ENCODE measurements at places on chromosomes 2 and 18.

DNA sequence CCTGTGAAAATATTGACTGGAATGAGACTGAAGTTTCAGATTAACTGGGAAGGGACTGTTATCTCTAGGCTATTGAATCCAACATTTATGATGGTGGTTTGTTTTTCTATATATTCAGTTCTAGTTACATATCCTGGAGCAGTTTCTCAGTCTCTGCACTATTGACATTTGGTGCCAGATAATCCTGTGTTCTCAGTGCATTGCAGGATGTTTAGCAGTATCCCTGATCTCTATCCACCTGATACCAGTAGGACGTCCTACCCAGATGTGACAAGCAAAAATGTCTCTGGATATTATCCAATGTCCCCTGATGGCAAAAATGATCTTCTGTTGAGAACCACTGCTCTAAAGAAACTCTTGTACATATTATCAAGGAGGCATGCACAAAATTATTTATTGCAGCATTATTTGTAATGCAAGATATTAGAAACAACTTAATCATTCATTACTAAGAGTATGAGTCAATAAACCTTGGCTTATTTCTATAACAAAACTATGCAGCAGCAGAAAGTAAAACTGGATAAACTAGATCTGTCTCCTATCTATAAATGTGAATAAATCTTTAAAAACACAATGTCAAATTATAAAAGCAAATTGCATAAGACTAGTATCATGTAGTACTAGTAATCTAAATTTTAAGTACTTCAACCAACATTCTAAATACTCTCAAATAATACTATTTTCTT lies 369.3 kb upstream of the RND3 start:
- DNase-seq, result no peak

- DNase-seq, result no peak
Observed at GRCh38 chr2:165720511-165720910, 73.5 kb downstream of the GALNT3 start.

DNA sequence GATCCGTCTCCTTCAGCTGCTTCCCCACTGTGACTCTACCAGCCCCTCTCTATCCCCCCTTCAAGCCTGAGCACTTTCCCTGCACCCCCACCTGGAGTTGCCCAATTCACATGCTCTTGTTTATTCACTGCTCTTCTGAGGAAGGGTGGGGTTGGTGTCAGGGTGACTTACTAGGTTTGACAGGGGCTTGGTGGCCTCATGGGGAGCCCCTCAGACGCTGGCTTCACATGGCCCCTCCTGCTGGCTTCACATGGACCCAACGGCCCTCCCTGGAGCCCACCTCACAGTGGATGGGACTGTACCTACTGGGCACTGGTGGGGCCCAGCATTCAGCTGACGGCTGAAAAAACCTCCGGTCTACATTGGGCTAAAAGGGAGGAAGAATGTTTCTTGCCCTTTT lies 16.7 kb upstream of the MRPL33 start:
- DNase-seq, result no peak

DNA sequence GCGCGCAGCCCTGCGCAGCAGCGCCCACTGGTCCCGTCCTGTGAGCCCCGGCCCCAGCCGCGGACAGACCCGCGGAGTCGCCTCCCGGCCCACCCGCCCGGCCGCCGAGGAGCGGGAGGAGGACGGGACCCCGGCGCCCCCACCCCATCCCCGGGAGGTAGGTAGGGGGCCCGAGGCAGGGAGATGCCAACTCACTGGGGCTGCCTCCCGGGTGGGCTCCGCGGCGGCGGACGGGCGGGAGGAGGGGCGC lies 160 bp downstream of the SPTBN1 start:
- no peak for DNase-seq

DNA sequence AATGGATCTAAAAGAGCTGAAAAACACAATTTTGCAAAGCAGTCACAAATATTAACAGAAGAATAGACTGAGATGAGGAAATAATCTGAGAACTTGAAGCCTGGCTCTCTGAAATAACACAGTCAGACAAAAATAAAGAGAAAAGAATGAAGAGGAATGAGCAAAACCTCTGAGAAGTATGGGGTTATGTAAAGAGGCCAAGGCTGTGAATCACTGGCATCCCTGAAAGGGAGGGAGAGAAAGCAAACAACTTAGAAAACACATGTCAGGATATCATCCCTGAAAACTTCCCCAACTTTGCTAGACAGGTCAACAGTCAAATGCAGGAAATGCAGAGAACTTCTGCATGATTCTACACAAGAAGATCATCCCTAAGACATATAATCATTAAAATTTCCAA lies 73.5 kb upstream of the LHCGR start:
- DNase-seq, result no peak

GRCh38 chr18:57747809-57748680 lies 55.1 kb downstream of the ATP8B1 start:
- no peak for DNase-seq

- no peak for DNase-seq
Observed at GRCh38 chr2:29281916-29282247, 166.7 kb downstream of the CLIP4 start.

DNA sequence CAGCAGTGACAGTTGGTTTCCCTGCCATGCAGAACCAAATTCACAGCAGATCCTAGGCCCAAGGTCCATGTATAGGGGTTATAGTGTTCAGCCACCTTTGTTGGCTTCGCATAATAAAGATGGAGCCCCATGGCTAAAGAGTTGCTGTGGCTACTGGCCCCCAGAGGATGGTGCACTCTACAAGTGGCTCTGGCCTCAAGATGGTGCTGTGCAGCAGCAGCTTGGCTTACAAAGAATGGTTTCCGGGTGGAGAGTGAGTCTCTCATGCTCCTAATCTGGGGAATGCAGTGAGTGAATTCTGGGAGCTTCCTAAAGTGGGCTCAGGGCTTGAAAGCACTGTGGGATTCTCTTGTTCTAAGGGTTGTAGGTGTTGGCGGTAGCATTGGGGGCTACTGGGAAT lies 1199.7 kb downstream of the CNTNAP5 start:
- DNase-seq, result no peak

DNA sequence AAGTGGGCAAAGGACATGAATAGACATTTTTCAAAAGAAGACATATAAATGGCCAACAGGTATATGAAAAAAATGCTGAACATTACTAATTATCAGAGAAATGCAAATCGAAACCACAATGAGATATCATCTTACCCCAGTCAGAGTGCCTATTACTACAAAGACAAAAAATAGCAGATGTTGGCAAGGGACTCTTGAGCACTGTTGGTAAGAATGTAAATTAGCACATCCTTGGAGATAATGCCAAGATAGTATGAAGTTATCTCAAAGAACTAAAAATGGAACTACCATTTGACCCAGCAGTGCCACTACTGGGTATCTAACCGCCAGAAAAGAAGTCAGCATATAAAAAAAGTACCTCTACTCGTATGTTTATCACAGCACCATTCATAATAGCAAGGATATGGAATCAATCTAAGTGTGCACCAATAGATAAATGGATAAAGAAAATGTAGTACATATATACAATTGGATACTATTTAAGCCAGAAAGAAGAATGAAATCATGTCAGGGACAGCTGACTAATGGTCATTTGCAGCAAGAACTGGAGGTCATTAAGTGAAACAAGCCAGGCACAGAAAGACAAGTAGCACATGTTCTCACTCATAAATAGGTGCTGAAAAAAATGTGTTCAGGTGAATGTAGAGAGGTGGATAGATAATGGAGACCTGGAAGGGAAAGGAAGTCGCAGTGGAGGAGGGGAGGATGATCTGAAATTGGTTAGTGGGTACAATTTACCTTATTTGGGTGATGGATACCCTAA lies 141.7 kb upstream of the B3GNT2 start:
- DNase-seq, result no peak

DNA sequence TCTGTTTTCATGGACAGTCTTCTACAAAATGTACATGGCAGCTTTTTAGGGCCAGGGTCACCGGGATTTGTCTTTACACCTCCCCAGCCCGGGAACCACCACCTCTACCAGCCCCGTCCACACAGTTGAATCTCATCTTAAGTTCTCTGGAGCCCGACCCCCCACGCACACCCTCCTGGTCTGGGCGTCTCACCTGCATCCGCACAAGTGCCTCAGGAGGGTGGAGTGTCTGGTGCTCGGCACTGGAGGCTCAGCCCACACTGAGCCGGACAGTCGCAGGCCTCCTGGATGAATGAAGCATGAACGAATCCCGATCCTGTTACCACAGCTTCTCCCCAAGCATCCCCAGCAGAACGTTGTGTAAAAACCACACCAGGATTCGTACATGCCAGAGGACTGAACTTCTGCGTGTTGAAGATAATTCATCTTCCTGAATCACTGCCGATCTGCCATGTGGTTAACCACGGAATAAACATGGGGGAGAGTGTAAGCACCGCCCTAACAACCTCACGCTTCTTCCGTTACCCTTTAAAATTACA lies 162.0 kb downstream of the RTP5 start:
- no peak for DNase-seq

- no peak for DNase-seq
Observed at GRCh38 chr2:26608557-26608956, 32.6 kb downstream of the CIB4 start.

- DNase-seq, result no peak
Observed at GRCh38 chr2:201507725-201508124, 56.2 kb downstream of the STRADB start.

- no peak for DNase-seq
Observed at GRCh38 chr2:134178138-134178877, 75.6 kb upstream of the MGAT5 start.

DNA sequence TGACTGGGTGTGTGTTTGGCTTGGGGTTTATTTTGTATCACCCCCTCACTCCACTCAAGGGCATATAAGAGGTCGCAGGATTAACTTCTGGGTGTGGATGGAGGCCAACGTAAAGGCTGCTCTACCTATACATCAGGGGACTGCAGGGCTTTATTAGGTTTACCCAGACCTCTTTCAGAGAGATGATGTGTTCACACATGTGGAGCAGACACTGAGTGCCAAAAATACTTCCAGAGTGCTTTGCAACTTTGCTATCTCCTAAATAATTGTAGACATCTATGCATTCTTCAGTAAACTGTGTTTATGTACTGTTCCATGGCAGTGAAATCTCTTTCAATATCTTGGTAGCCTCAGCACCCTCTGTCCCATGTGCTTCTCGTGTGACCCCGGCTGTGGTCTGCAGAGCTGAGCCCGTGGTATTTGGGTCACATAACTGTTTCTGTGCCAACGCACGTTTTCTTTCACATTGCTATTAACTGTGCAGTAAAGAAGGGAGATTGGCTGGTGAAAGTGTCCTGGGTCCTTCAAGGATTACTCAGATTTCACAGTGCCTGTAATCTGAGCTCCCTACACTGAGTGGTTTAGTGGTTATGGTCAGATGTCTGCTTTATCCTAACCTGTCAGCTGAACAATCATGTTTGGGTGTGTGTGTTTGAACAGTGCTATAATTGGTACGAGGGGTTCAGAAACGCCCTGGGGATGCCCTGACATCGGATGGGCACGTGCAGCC lies 208.1 kb downstream of the VAPA start:
- DNase-seq, result peak; percentile 62

DNA sequence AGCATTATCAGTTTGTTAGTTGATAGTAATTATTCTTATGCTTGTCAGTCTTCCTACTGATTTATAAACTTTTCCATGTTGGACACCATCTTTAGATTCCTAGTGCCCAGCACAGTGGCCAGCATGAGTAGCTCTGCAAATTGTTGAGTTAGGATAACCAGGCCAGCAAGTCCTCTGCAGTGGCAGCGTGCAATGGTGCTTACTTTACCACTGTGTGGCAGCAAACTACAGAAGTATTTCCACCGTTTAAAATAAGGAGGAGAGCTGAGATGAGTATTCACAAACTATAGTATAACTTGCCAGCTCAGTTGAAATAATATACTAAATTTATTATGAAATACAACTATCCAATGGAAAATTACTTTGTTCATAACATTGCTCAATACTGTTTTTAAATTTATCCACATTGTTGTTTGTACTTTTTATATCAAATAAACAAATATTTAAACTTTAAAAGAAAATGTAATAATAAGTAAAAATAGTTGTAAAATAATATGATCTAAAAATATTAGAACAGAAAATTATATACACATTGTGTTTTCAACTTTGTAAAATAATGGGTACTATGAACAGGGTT lies 9.3 kb upstream of the THADA start:
- no peak for DNase-seq

DNA sequence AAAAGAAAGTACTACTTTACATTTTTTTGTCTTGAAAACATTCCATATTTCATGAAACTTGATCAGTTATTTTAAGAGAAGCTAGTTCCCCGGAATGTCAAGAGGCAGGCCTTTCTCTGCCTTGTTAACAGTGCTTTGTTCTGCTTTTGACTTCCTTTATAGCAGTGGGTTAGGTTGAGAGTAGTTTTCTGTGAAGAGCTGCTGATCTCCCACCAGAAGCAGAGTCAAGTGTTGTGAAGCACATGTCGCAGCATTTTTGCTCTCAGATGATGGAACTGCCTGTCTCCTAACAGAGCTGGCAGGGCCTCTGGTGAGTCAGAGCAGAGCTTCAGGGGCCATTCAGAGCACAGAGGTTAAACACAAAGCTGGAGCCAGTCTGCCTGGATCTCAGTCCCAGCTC lies 871.8 kb downstream of the SLC4A3 start:
- DNase-seq, result no peak

DNA sequence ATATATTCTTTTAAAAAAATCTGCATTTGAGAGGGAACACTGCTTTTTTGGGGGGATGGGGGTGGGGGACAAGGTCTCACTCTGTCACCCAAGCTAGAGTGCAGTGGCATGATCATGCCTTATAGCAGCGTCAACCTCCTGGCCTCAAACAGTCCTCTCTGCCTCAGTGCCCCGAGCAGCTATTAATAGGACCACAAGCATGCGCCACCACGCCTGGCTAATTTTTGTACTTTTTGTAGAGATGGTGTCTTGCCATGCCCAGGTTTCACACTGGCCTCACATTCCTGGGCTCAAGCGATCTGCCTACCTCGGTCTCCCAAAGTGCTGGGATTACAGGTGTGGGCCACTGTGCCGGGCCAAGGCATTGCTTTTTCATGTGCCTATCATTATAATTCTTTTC lies 154.2 kb downstream of the ATAD2B start:
- DNase-seq, result no peak

GRCh38 chr2:203646961-203647360 lies 59.5 kb upstream of the CD28 start:
- DNase-seq, result no peak

DNA sequence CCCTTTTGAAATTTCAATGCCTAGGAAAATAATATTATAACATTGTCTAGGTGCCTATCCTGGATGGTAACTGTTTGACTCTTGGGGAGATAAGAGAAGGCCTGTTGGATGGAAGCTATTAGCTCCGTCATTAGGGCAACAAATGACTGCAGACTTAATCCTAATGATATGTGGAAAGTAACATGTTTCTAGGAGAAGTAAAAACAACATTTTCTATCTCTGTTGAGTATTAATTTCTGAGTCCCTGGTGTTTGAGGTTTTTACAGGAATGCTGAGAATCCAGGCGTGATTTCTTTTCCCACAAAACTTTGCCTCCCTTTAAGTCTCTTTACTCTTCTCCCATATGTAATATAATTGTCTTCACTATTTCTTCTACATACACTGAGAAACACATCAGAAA lies 159.1 kb downstream of the GALNT1 start:
- no peak for DNase-seq

- DNase-seq, result no peak
Observed at GRCh38 chr2:85997017-85997970, 108.4 kb downstream of the POLR1A start.

All from retina (tissue), 1 donor.